ENCODE measurements at places on chromosomes 11 and 22.

- DNase-seq = no peak
These were observed 17.6 kb downstream of the GDPD5 start for GRCh38 chr11:75508051-75508561.

GRCh38 chr11:60973699-60974098, 2.2 kb downstream of the CD6 start:
- DNase-seq = no peak

- no peak for DNase-seq
These were observed 95.7 kb downstream of the NAV2 start for GRCh38 chr11:19808076-19808911.

- peak; percentile 24 for DNase-seq
These were observed 1.3 kb downstream of the LRP5 start for GRCh38 chr11:68313574-68314202.

- no peak for DNase-seq
These were observed 14.3 kb upstream of the CRY2 start for GRCh38 chr11:45832811-45833441.

- DNase-seq = no peak
These were observed 582.2 kb upstream of the CADM1 start for GRCh38 chr11:116086426-116086825.

GRCh38 chr11:70016666-70017367, 61.3 kb upstream of the ANO1 start:
- no peak for DNase-seq

DNA sequence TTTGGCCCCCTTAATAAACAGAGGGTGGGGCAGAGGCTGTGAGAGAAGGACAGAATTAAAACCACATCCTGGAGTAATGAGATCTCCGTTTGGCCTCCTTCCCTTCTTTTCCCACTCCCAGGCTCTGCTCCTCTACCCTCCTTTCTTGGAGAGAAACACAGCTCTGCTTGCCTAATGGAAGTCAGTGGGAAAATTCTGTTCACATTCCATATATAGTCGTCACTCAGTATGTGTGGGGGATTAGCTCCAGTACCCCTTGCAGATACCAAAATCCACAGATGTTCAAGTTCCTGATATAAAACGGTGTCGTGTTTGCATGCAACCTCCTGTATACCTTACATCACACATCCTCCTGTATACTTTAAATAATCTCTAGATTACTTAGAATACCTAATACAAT, 37.6 kb upstream of the THY1 start:
- no peak for DNase-seq

DNA sequence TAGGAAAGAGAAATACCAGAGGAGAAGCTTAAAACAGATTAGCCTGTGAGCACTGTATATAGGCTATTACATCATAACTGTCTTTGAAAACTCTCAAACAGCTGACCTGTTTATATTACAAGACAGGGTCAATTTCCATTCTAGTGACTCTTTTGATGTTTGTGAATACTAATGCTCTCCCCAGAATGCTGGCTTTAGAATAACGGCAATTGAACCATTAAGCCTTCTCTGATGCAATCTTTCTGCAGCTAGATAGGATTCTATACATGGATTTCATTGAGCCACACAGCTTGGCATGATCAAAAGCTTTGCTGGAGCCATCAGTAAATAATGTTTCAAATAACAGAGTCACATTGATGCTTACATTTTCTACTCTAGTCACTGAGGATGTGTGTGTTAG, 122.7 kb upstream of the FAT3 start:
- DNase-seq = no peak

- no peak for DNase-seq
These were observed 36.0 kb downstream of the NUP50 start for GRCh38 chr22:45199723-45200122.

DNA sequence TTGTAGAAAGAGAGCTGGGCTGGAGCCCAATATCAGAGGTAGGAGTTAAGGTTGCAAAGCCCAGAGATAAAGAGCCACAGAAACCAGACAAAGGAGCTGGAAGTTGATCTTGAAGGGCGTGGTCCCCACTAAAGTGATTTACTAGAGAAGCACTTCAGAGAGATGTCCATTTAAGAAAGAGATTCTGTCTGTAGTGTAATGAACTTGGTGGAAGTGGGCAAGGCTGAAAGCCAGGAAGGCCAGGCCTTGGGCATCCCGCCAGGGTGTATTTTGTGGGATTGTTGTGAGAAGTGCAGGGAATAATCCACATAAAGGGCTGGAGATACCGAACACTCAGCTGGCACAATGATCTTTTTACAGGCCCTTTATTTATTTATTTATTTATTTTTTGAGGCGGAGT, 1398.8 kb downstream of the TBC1D22A start:
- no peak for DNase-seq

- no peak for DNase-seq
These were observed 108.6 kb downstream of the TRIM29 start for GRCh38 chr11:120029321-120029720.

DNA sequence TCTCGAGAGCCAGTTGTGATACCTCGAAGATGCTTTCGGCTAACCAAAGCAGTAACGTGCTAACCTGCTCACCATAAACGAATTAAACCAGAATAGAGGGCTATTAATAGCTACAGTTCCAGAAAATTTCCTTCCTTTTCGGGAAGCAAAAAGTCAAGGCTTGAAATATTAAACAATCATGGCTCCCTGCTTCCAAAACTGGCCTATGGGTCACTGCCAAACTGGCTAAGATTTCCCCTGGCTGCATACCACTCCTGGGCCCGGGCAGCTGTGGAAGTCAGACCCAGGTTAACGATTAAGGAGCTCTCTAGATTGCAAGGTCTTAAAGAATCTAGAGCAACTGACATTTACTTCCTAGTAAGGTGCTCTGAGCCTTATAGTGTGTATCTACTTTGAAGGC, 1.7 kb downstream of the AMOTL1 start:
- no peak for DNase-seq

- no peak for DNase-seq
These were observed 2.1 kb upstream of the MADD start for GRCh38 chr11:47267876-47268275.

DNA sequence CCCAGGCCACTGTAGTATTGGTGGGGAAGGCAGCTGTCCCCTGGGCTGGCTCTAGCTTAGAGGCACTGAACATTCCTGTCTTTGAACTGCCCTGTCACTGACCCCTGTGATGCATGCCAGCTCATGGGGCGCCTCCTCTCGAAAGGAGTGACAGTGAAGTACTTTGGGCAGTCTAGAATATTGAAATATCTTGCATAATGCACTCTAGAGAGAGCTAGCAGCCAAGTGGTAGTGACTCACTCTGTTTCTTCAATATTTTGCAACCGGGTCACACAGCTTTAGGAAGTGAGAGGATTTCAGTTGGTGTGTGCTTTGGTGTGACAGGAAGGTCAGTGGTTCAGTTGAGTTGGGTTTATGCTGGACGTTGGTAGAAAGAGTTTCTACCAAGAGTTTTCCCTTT, 35.5 kb upstream of the ST14 start:
- no peak for DNase-seq

DNA sequence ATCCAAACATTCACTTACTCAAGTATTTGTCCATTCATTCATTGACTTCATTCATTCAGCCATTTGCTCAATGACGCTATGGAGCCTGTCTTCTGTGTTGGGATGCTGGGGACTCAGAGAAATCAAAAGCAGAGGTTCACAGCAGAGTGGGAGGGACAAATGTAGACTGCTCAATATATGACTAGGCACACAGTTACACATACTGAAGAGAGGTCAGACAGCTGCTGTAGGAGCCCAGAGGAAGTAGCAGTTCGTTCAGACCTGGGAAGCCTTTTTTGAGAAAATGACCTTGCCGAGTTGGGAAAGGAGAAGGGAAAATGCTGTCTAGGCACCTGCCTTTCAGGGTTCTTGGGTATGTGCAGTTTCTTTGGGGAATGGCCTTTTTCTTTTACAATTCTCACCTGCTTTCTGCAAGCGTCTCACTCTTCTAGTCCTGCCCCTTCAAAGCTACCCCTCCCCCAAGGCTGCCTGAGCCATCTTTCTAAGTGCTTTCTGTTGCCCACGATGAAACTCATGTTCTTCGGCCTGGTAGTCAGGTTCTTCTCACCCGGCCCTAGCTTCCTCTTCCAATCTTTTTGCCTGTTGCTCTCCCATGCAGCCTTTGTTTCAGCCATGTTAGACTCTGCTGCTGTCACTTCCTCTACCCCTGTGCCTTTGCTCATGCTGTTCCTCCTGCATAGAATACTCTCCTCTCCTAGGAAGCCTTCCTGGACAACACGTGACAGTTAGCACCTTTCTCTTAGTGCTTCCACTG, 4.2 kb upstream of the UVRAG start:
- DNase-seq = no peak

DNA sequence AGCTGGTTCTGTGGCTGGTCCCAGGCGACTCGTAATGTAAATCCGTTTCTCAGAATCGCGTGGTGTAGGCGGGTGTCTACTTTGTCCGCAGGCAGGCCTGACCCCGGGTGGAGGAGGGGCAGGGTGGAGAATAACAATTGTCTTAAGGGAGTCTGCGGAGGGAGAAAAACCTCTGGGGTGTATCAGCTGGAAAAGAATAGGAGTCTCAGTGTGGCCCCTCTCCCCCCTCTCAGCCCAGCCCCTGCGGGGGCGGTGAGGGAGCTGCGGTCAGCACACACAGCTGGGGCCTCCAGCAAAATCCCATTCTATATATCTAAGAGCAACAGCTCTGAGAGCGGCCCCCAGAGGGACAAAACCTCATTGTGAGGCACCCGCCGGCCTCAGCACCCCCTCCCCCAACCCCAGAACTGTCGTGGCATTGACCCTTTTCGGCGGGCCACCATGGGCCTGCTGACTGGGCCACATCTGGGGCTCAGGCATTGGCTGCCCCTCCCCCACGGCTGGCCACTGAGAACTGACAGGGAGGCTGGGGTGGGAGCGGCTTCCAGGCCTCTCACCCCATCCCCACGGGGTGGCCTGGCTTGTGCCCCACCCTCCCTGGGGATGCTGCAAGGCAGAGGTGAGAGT, 2.7 kb upstream of the MYRF start:
- DNase-seq = no peak

DNA sequence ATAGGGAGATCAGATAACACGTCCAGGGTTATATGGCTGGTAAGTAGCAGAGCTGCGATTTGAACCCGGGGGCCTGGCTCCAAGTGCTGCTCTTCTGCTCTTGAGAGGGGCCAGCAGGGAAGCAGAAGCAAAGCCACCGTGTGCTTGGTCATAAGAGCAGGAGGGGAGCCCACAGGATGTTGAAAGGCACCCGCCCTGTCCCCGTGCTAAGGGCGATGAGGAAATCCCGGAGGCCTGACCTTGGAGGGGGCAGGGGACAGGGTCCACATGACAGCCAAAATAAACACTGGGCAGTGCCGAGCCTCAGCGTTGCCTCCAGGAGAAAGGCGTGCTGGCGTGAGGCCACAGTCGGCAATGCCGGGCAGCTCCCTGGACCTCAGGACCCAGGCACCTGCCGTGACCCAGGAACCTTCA, 28.8 kb downstream of the TOM1 start:
- DNase-seq = no peak

GRCh38 chr22:36881504-36882245, 20.9 kb downstream of the NCF4 start:
- no peak for DNase-seq

- DNase-seq = peak; percentile 16
These were observed 52.2 kb downstream of the NFAM1 start for GRCh38 chr22:42379966-42380537.

DNA sequence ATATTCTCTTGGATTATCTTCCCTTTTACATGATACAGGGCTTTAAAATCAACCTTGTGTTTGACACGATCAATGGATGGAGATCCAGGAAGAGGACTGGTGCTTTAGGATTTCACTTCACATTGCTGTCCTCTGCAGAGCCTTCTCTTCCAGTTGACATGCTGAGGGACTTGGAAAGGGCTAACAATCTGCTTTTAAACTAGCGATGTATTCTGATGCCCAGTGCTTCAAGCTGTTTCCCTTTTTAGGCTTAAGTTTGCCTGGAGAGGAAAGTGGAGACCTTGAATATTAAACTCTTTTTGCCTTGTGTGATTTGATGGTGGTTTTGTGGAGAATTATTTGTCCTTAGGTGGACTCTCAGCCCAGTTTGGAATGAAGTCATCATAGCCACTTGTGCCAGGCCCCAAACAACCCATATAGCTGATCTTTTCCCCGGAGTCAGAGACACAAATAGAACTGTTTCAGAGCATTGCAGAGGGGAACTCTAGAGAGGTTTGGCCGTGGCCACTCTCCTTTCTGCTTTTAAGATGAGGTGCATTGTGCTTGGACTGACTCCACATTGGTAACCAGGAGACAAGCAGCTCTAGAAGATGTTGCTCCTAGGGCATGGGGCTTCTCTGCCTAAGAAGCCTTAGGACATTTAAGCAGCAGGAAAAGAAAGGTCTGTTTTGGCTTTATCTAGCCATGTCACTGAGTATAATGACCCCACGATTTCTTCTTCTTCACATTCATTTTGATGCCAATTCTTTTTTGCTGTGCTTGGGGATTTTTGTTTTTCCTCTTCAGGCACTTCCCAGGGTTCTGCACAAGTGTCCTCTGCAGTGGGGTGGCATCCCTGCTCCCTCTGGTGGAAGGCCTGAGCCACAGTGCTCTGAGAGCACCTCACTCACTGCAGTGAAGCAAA, 152.8 kb downstream of the NCAM1 start:
- DNase-seq = peak; percentile 17

DNA sequence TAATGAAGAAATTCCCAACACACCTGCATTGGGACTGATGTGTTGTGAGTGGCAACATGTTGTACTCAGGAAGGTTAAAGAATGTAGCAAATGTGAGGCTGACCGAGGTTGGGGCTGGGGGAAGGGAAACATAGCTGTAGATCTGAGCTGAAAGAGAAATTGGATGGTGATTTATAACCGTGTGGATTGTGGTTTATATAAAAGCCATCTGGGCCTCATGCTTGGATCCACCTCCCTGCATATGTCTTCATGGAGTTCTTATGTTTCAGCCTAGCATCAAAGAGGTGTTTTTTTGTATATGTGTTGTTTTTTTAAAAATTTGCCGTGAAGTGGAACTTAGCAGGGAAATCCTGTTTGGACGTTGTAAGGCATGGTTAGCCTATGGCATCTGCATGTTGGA, 141.3 kb downstream of the NAV2 start:
- no peak for DNase-seq

- no peak for DNase-seq
These were observed 167.8 kb downstream of the RRAS2 start for GRCh38 chr11:14190992-14191778.

DNA sequence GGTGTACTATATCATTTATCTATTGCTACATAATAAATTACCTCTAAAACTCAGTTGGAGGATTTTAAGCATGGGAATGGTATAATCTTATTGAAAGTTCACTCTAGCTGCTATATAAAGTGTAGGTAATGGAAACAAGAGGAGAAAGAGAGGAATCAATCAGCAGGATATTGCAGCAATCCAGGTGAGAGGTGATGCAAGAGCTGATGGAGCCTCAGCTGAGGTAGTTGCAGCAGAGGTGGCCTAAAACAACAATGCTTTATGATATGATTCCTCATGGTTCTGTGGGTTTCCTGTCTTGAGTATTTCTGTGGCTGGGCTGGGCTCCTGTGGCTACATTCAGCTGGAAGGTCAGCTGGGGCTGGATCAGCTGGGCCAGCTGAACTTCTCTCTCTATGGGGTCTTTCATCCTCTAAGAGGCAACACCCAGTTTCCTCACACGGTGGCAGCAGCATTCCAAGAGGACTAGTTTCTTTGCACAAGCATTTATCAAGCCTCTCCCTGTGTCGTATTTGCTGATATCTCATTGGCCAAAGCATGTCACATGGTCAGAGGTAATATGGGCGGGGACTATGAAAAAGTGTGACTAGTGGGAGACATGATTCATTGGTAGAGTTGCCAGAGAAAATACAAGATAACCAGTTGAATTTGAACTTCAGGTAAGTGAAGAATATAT, 135.4 kb upstream of the LARGE1 start:
- no peak for DNase-seq

All from NCI-H510A (cell line).